Right ventricle myocardium inferior (tissue), 1 donor: ENCODE measurements at places on chromosomes 1 and 21. TPM values are rescaled to one million over a fixed set of nuclear protein-coding genes. Genes with fewer than 3 reads are reported as not detected.

Gene DHCR24
- total RNA-seq, result 12.0 TPM

Gene FAM151A
- 1.5 TPM for total RNA-seq

Gene SERTAD4
- total RNA-seq, result 5.1 TPM

Gene DNASE2B
- not detected for total RNA-seq

Gene KRTAP21-2
- total RNA-seq, result not detected

Gene KDF1
- 0.68 TPM for total RNA-seq

Gene ANKRD65
- total RNA-seq, result 3.0 TPM

Gene AIRE
- total RNA-seq, result not detected

Gene DENND2D
- 3.5 TPM for total RNA-seq

Gene MSH4
- 0.35 TPM for total RNA-seq

Gene CYP2J2
- total RNA-seq, result 76.4 TPM

Gene TEDDM1
- total RNA-seq, result not detected

Gene SPRR2E
- not detected for total RNA-seq

Gene CD1E
- total RNA-seq, result not detected

Gene E2F2
- total RNA-seq, result 0.76 TPM

Gene CSMD2
- total RNA-seq, result 0.32 TPM

Gene CYP4A11
- not detected for total RNA-seq

Gene CGN
- total RNA-seq, result 0.22 TPM

Gene RUNX3
- total RNA-seq, result 1.8 TPM

Gene SWT1
- 5.2 TPM for total RNA-seq

Gene SHISAL2A
- total RNA-seq, result not detected

Gene EFNA1
- 43.9 TPM for total RNA-seq

Gene FAM72C
- 0.14 TPM for total RNA-seq

Gene TMEM167B
- total RNA-seq, result 31.5 TPM

Gene SPRR2F
- total RNA-seq, result not detected

Gene CLDN17
- total RNA-seq, result not detected

Gene CELA2B
- not detected for total RNA-seq

Gene PLA2G2F
- not detected for total RNA-seq

Gene SPRR2B
- not detected for total RNA-seq

Gene OR4F16
- total RNA-seq, result not detected

Gene KCNT2
- total RNA-seq, result 0.81 TPM

Gene C1orf141
- not detected for total RNA-seq

Gene LRRC7
- 3.3 TPM for total RNA-seq

Gene HTR6
- total RNA-seq, result not detected

Gene ZC3H12A
- total RNA-seq, result 4.3 TPM

Gene CA6
- 0.19 TPM for total RNA-seq

Gene LCE3D
- not detected for total RNA-seq

Gene JAM2
- total RNA-seq, result 38.2 TPM

Gene TRIM45
- 13.3 TPM for total RNA-seq

Gene AGRN
- total RNA-seq, result 14.1 TPM

Gene CD101
- 0.38 TPM for total RNA-seq

Gene GBP2
- 13.1 TPM for total RNA-seq

Gene SPEN
- 21.4 TPM for total RNA-seq

Gene OXCT2
- 1.3 TPM for total RNA-seq

Gene IGSF3
- 15.8 TPM for total RNA-seq

Gene TMEM51
- 4.7 TPM for total RNA-seq
